ENCODE measurements at places on chromosomes 5 and 9. TPM values are rescaled to one million over a fixed set of nuclear protein-coding genes. Genes with fewer than 3 reads are reported as not detected.

The TTC33 gene
- total RNA-seq = 25.3 TPM

The SLC6A19 gene
- not detected for total RNA-seq

The NPR3 gene
- total RNA-seq = 2.2 TPM

The PCDHGB3 gene
- 1.1 TPM for total RNA-seq

The ENTREP1 gene
- 28.3 TPM for total RNA-seq

The RAD1 gene
- 18.2 TPM for total RNA-seq

The HMCN2 gene
- total RNA-seq = 13.2 TPM

GRCh38 chr9:86096386-86096785 lies 3.0 kb downstream of the GOLM1 start:
- no peak for DNase-seq

DNA sequence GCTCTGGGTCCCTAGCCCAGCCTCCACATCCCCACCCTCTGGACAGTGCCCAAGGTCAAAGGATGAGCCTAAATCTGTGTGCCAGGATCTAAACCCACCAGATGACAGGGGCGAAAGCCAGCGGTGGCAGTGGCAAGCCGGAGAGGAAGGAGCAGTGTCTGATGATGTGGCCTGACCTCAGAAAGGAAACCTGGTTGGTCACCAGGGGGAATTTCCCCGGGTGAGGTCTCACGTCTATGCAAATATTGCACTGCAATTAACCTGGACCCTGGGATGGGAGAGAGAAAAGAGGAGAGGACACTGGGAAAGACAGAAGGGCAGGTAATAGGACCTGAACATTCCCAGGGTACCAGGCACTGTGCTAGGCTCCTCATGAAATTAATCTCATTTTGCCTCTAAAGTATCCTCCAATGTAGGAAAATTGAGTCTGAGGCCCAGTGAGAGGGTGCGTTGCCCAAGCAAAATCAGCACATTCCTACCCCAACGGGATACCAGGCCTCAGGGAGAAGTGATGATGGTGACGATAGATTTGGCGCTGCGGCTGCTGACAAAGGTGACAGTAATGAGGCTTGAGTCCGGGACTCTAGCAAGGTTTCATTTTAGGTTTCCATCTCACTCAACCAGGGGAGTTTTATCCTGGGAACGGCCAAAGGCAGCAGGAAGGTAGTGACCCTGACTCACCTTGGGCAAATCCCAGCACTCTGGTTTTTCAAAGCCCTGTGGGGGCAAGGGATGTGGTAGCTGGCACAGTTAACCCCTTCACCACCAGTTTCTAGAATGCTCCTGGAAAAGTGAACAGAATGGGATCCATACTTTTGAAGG lies 13.4 kb upstream of the TNIP1 start:
- DNase-seq = no peak

GRCh38 chr9:34623374-34624235 lies 3.3 kb upstream of the DCTN3 start:
- no peak for DNase-seq

GRCh38 chr9:85536076-85536475 lies 205.7 kb downstream of the AGTPBP1 start:
- no peak for DNase-seq

DNA sequence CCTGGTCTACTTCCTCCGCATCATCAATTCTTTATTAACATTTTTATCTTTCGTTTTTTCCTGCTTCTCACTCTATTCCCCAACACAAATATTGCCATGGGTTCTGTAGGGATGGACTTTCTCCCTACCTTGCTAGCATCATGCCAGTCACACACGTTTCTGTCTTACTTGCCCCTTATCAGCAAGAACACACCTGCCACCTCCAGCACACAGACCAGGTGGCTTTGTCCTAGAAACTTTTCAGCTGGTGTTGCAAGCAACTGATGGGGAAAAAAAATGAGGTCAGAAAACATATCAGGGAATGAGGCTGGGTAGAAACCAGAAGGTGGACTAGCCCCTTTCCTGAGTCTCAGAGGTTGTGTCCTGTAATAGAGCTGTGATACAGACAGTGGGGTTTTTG lies 5.8 kb downstream of the SH3RF2 start:
- no peak for DNase-seq

DNA sequence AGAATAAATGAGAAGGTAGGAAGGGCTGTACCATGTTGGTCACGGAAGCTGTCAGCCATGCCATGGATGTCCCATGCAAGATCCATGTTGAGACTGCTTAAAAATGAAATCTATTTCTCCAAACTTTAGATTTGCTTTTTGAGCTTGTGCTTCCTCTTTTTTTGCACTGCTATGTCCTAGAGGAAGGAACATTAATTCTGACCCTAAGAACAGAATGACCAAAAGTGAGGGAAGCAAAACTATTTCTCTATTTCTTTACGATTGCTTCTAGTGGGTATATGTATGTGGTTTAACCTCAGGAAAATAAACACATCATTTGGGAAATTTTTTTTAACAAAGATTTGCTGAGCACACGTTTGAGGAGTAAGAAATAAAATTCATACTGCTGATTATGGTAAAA lies 84.6 kb downstream of the USP20 start:
- DNase-seq = no peak

DNA sequence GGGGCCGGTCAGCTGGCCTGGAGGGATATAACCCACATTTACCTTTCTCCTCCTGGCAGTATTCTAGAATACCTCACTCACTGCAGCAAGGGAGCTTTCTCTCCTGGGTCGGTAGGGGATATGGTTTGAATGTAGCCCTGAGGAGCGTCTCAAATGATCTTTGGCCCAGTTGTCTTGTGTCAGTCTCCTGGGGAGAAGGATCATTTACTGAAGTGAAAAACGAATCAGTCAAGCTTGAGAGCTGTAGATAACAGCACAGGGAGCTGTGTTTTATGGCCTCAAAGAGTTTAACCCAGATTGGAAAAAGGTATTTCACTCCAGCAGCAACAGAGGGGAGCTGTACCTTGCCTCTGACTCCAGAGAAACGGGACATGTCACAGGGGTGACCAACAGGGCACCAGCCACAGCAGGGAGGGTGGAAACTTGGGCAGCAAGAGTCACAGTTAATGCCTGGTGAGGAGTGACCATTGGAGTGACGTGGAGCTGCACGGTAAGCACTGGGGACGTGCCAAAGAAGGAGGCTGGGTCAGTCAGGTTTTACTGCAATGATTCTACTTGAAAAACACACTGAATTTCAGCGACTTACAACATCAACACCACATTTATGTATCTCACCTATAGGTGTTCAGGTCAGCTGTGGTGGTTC lies 29.8 kb upstream of the ZFR start:
- DNase-seq = no peak

DNA sequence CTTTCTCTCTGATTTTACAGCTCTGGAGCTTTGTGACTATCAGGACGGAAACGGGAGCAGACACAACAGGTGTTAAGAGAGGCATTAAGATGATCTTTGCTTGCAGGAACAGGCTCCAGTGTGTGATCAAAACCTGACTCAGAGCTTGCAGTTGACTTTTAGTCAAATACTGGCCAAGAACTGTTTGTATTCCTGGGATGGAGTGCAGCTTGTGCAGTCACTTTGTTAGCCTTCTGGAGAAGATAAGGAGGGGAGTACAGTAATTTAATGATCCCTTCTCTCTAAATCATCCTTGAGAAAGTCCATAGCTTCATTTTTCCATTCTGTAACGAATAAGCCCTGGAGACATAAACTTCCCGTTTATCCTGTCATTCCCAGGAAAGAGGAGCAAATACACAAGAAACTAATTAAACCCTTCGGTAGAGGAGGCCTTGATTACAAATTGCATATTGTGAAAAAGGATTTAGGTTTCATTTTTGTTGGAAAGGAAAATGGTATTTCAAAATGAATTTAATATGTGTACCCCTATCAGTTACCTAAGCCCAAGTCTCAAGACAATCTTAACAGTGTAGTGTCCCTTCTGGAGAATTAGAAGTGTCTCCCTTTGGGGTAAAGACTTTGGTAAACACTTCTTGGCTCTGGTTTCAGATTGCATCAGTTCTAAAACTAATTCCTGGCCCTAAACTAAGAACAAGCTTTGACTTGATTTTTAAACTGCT lies 3.1 kb upstream of the STOM start:
- DNase-seq = no peak

DNA sequence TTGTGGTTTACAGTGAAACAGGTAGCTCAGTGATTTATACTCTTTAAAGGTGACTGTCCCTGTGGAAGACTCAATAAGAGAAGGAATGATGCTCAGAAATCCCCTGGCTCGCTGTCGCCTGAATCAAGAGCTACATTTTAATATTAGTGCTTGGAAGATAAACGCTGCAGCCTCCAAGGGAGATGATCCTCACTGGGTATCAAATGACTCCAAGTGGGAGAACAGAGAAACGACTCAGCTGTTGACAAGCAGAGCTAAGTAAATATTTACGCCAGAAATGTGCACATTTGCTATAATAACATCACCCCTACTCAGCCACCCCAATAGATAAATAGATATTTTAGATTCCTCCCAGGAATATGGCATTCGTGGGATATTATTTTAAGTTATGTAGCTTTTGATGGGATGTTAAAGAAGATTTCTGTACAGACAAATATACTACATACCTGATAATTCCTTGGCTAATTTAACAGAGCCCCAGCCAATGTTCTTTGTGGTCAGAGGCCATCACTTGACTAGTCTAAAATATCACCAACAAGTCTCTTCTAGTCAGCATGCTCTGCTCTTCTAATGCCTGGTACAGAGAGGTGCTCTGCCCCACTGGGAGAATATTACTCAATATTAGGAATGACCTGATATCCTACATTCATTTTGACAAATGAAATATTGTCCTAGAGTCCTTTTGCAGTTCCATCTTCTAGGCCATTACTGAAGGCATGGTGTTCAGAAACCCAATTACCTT lies 18.3 kb upstream of the CCDC192 start:
- DNase-seq = no peak

DNA sequence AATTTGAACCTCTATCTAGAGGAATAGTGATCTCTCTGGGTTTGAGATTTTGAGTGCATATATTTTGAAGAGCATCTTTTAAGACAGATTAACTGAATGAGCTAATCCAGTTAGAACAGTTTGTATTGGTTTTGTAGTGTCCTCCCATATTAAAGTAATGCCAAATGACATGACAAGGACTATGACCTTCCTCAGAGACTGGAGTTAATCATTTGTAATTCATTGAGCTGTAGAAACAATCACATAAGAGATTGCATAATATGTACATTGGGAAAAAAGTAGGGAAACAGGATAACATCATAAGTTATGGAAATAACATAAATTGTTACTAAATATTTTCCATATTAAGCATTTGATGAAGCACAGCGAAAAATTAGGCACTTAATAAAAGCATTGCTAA lies 45.8 kb upstream of the PRDM9 start:
- no peak for DNase-seq

- DNase-seq = no peak
These were observed 20.2 kb upstream of the ORM1 start for GRCh38 chr9:114302727-114303126.

DNA sequence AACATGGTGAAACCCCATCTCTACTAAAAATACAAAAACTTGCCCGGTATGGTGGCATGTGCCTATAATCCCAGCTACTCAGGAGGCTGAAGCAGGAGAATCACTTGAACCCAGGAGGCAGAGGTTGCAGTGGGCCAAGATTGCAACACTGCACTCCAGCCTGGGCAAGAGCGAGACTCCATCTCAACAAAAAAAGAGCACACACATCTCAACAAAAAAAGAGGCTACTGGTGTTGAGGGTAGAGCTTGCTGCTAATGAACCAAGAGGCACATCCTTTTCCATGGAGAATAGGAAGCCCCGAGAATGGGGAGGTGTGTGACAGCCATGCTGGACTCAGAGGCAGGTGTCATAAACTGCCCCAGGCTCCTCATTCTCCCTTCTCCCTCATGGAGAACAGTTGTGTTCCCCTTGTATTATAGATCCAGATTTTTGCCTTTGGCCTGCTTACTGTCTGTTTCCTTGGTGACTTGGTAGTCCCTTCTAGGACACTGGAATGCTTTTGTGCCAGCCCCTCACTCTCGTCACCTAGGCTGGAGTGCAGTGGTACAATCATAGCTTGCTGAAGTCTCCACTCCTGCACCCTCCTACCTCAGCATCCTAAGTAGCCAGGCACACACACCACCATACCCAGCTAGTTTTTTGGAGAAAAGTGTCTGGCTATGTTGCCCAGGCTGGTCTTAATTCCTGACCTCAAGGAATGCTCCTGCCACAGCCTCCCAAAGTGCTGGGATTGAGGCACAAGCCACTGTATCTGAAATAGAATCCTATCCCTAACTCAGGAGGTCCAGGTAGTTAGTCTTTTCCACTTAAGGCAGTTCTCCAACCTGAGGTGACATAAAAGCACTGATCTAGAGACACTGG lies 5.1 kb downstream of the RPL12 start:
- no peak for DNase-seq

GRCh38 chr9:122314165-122314564 lies 49.5 kb downstream of the MRRF start:
- no peak for DNase-seq

DNA sequence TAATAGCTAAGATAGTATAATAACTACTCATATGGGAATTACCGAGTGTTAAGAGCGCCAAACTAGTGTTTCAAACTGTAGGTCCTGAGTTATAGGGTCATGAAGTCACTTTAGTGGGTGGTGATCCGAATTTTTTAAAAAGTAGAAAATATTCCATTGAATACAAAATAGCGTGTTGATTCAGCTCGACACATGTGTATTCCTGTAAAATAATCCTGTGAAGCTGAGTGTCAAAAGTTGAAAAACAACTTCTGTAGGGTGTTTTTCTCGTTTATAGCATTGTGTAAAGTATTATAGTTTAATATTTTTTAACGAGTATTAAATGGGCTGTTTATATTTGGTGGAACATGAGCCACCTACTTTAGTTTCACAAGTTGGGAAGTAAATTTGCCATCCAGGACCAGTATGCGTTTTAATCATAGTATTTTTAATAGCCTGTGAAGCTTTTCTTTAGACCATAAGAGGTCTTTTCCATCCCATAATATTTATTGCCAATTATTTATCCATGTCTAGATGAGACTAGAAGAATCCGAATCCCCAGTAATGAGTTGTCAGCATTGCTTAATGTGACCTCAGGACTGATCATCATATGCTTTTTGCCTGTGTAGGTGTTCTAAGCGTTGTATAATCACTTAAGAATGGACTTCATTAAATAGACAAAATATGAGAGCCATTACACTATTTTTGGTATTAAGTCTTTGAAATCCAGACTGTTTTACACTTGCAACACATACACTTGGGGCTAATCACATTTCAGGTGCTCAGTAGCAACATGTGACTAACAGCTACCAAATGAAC lies 84.1 kb downstream of the PTPDC1 start:
- DNase-seq = no peak

- DNase-seq = no peak
These were observed 12.5 kb downstream of the C5orf46 start for GRCh38 chr5:147893820-147894219.

DNA sequence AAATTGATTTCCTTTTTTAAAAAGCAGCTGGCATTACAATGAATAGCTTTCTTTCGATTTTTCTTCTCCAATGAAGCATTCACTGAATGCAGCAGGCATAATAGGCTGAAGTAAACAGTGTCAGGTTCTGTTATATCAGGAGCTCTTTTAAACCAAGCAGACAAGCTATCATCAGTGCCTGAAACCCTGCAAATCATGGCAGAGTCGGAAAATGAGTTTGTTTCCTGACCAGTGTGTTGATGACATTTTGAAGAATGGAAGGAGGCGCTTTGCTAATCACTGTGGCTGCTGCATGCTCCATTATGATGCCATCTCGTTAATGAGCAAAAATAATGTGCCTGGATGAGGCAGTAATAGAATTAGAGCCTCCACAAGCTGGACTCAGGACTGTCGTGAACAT lies 284.5 kb downstream of the ZNF608 start:
- no peak for DNase-seq

- no peak for DNase-seq
These were observed 5.0 kb downstream of the FAM163B start for GRCh38 chr9:133604214-133604613.

Data from psoas muscle (tissue), 8 donors.